SK-N-SH treated with all-trans-retinoic acid at 6 μM for 48 hours (cell line): ENCODE measurements at places on chromosomes 7 and 10.

- no peak for ATAC-seq
Measured at GRCh38 chr7:39888171-39888853, 61.7 kb upstream of the CDK13 start.

DNA sequence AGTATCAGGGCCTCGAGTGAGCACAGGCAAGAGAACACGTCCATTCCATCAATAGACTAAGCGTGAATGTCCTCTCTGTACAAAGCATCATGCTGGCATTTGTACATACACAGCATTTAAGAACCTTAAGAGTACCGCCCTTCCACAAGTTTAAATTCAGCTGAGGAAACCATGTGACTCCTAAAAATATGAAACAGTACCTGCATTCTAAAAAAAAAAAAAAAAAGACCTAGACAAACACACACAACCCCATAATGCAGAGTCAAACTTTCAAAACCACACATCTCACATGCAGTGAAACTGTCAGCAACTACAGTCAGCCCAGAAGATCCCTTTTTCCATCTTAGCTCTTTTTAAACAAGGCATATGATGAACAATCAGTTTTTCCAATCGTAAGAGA is 124.3 kb downstream of the DIP2C start:
- no peak for ATAC-seq

GRCh38 chr10:60176925-60177324 is 212.8 kb downstream of the ANK3 start:
- ATAC-seq: no peak

DNA sequence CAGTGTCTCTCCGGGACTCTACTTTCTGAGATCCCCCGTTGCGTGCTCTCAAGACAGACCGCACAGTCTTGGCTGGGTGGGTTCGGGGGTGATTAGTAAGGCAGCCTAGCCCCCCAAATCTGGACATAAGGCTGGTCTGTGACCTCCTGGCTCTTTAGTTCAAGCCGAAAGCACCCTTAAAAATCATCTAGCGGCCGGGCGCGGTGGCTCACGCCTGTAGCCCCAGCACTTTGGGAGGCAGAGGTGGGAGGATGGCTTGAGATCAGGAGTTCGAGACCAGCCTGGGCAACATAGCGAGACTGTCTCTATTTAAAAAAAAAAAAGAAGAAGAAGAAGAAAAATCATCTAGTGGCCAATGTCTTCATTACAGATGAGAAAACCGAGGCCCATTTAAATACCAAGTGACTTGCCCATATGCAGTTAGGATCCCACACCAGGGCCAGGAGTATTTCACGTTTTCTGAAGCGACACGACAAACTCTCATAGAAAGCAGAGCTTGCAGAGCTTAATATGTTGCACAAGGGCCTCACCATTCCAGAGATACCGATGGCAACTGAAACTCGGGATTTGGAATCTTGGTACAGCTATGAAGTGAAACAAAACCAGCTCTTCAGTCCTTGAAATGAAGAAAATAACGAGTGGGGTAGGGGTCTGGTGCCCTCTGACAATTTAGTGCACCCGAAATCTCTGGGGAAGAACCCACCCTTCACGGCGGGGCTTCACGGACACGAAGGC is 703 bp upstream of the HILPDA start:
- peak; percentile 2 for ATAC-seq

- ATAC-seq: no peak
Measured at GRCh38 chr10:66783316-66783715, 142.5 kb upstream of the LRRTM3 start.

DNA sequence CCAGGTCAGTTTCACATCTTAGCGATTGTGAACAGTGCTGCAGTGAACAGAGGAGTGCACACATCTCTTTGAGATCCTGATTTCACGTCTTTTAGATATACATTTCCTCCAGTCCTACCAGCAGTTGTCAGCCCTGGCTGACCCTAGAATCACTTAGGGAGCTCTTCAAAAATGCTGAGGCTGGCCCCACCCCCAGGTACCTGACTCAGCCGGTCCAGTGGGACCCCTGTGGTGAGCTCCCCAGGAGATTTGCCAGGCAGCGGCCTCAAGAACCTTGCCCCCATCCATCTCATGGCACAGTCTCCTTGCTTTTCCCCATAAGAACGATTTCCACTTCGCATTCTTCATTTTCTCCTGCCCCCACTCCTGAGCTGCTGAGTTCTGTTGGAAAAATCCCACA is 45.5 kb downstream of the TEX36 start:
- no peak for ATAC-seq

DNA sequence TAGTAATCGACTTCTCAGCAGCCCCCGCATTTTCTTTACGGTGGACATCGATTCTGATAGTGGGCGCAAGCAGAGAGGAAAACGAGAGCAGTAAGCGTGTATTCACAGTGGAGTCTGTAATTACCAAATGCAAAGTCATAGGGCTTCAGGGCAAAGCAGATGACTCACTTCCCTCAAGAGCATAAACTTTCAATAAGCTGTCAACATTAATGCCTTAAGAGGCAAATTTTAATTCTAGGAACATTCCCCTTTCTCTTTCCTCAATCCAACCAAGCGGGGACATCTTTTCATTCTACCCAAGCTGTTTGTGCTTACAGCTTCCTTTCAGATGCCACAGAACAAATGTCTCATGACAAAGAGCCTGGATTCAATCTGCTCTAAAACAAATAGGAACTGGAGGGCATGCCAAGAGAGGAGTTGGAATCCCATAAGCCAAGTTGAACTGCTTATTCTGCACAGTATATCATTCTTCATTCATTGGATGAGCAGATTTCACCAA is 48.6 kb downstream of the MALSU1 start:
- ATAC-seq: peak; percentile 88

- ATAC-seq: no peak
Measured at GRCh38 chr10:20659225-20659624, 237.9 kb downstream of the NEBL start.

DNA sequence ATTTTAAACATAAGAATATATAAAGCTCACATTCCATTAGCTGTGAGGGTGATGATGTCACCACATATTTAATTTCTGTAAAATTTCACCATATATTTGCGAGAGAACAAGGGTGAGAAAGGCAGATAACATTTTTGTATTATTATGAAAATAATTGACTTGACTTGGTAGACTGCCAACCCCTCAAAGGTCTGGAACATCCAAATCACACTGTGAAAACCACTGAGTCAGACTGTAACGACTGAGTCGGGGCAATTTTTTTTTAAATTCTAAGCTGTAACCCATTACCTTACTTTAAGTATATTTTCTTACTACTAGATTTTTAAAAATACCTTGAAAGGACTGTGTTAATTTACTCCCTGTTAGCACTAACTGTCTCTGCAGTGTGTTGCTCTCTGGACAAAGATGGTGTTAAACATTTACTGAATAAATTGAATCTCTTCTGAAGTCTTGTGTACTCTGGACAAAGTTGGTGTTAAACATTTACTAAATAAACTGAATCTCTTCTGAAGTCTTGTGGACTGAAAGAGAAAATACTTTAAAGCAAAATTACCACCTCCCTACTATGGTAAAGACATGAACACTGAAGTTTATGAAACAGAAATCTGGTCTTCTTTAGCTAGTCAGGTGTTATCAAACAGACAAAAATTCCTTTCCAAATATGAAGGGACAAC is 14.1 kb downstream of the PDZD8 start:
- no peak for ATAC-seq

- ATAC-seq: no peak
Measured at GRCh38 chr10:73793456-73793855, 8.1 kb downstream of the ZSWIM8 start.

- no peak for ATAC-seq
Measured at GRCh38 chr7:19235680-19236079, 90.5 kb upstream of the FERD3L start.

GRCh38 chr7:147332988-147333387 is 1216.4 kb downstream of the CNTNAP2 start:
- ATAC-seq: no peak

DNA sequence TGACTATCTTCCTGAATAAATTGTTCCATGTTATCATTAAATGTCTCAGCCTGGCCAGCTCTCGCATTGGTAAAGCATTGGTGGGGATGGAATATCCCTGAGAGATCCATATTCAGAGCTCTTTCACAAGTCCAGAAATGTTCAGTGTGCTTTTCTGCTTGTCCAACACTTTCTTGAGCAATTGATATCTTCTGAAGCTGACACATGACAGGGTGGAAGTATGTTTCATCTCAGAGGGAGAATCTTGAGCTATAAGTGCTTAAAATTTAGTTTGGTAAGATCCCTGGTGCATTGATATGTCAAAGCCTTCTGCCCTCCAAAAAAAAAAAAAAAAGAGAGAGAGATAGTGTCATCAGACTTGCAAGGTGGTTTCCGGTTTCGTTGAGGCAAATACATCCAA is 7.4 kb downstream of the IFIT3 start:
- ATAC-seq: no peak

DNA sequence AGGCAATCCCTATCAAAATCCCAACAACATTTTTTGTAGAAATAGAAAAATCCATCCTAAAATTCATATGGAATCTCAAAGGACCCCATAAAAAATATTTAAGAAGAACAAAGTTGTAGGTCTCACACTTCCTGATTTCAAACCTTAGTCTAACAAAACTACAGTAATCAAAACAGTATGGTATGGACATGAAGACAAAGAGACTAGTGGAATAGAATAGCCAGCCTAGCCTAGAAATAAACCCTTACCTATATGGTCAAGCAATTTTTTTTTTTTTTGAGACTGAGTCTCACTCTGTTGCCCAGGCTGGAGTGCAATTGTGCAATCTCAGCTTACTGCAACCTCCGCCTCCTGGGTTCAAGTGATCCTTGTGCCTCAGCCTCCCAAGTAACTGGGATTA is 3.6 kb upstream of the TMEM120A start:
- no peak for ATAC-seq

GRCh38 chr10:129133856-129134255 is 333.2 kb upstream of the MGMT start:
- no peak for ATAC-seq

DNA sequence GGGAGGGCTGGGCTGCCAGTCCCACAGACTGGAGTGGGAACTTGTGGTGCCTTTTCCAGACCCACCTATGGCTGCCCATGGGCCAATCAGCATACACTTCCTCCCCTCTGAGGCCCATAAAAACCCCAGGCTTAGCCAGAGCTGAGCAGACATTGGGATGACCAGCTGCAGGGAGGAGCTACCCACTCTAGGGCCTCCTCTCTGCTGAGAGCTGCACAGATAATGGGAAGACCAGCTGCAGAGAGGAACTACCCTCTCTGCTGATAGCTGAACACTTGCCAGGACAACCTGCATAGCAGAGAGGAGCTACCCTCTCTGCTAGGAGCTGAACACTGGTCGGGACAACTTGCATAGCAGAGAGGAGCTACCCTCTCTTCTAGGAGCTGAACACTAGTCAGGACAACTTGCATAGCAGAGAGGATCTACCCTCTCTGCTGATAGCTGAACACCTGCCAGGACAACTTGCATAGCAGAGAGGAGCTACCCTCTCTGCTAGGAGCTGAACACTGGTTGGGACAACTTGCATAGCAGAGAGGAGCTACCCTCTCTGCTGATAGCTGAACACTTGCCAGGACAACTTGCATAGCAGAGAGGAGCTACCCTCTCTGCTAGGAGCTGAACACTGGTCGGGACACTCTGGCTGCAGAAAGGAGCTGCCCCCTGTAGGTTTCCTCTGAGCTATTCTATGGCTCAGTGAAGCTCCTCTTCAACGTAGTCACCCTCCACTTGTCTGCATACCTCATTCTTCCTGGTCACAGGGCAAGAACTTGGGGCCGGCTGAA is 88.3 kb upstream of the CACUL1 start:
- ATAC-seq: no peak

- no peak for ATAC-seq
Measured at GRCh38 chr7:47438411-47439029, 143.4 kb downstream of the TNS3 start.

DNA sequence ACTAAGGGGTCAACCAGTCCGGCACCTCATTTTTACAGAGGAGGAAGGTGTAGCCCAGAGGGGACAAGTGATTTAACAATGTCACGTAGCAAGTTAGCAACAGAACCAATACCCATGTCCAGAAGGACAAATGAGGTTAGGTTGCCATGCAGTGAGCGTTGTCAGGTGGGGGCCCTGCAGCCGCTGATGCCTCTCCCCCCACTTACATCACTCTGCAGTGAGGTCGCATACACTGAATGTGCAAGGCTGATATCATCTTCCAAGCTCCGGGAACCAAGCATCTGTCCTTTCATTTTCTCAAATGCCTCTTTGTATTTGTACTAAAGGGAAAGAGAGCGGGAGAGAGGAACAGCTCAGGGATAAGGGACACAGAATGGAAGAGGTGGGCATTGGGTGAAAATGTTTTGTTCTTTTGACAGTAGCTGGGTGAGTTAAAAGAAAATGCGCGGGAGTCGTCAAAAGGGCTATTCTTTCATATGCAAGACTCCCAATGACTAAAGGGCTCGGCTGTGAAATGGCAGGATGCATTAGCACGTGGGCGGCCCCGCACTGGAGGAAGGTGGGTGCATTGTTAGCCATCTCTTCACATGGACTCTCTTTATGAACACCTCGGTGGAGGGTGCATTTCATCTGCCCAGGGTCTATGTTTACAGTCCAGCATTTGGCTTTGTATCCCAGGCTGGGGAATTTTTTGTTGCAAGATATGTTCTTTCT is 49.7 kb downstream of the NRAP start:
- no peak for ATAC-seq

DNA sequence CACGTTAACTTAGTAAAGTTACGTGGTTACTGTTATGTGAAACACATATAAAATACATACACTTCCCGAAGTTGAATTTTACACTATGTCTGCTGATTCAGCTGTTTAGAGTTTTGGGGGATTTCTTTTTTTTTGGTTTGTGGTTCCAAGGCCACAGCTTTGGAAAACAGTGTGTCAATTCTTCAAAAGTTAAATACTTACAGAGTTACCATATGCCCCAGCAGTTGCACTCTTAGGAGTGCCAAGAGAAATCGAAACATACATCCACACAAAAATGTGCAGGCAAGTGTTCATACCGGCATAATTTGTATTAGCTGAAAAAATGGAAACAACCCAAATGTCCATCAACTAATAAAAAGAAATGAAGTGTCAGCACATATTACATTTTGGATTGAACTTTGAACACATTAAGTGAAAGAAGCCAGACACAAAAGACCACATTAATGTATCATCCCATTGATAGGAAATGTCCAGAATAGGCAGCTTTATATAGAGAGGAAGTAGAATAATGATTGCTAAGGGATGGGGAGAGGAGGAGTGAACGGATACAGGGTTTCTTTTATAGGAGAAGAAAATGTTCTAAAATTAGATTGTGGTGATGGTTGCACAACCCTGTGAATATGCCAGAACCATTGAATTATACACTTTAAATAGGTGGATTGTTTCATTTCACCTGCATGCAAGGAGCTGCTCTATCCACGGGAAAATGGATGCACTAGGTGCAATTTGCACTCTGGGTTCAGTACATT is 17.6 kb downstream of the APBB1IP start:
- ATAC-seq: no peak

- no peak for ATAC-seq
Measured at GRCh38 chr10:132272231-132272971, 35.3 kb downstream of the STK32C start.

DNA sequence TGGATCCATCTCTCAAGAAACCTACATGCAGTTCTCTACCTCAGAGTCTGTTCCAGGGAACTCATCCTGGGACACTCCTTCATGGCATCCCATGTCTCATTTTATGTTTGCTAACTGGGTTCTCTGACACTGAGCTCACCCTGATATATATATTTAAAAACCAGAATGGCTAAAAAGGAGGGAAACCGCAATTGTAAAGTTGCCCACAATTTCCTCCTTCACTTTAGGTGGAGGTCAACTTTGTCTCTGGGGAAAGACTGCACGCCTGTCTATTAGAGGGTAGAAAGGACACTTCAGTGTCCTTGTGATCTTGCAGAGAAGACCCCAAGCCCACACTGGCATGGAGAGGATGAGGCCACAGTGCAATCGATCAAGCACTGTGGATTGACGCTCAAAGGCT is 131.7 kb downstream of the TEX36 start:
- ATAC-seq: no peak

GRCh38 chr7:2354939-2355704 is 495 bp downstream of the EIF3B start:
- no peak; the same call in 2 of the 3 replicates for ATAC-seq
